Tibial artery (tissue), 4 donors: ENCODE measurements at places on chromosomes 1 and 21.

DNA sequence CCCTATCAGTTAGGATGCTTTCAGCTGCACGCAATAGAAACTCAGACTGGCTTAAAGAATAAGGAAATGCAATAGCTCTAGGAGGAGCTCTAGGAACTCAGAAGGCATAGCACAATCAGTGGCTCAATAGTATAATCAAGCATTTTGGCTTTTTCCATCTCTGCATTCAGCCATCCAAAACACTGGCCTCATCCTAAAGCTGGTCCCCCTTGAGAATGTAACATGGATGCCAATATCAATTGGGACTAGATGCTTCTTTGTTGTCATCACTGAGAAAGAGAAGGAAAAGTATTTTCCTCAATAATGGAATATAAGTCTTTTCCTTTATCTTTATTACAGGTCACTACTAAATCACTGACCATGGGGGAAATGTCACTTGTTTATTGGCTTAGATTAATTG is 509.5 kb downstream of the PLPP3 start:
- no peaks in the 10 kb centered on the region for H3K36me3 ChIP-seq
- H3K27ac ChIP-seq = peak overlapping the region; percentile 76
- peaks cover 72% of the 10 kb centered on the region for H3K4me1 ChIP-seq

DNA sequence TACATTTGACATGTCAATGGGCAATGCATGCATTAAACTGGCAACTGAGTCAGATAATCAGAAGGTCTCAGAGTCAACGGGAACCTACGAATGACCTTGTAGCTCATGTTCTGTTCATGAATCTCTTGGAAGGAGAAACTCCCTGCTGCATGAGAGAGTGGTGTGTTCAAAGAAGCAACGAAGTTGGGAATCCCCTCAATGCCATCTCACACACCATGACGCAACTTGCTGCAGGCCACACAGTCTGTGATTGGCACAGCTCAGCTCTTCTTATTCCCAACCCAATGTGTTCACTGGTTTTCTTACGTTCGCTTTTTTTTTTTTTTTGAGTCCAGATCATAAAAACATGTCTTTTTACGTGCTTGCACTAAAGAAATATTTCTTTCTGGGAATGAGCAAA is 53.5 kb upstream of the PRDM2 start:
- no peaks in the 10 kb centered on the region for H3K36me3 ChIP-seq
- no peak overlapping the region for H3K4me3 ChIP-seq
- no peaks in the 10 kb centered on the region for H3K27me3 ChIP-seq
- H3K4me1 ChIP-seq = no peaks in the 10 kb centered on the region

- no peak overlapping the region for H3K4me3 ChIP-seq
- H3K27me3 ChIP-seq = no peaks in the 10 kb centered on the region
- no peak overlapping the region for H3K27ac ChIP-seq
- no peak for DNase-seq
These were observed 36.5 kb upstream of the CD5L start for GRCh38 chr1:157878059-157878458.

DNA sequence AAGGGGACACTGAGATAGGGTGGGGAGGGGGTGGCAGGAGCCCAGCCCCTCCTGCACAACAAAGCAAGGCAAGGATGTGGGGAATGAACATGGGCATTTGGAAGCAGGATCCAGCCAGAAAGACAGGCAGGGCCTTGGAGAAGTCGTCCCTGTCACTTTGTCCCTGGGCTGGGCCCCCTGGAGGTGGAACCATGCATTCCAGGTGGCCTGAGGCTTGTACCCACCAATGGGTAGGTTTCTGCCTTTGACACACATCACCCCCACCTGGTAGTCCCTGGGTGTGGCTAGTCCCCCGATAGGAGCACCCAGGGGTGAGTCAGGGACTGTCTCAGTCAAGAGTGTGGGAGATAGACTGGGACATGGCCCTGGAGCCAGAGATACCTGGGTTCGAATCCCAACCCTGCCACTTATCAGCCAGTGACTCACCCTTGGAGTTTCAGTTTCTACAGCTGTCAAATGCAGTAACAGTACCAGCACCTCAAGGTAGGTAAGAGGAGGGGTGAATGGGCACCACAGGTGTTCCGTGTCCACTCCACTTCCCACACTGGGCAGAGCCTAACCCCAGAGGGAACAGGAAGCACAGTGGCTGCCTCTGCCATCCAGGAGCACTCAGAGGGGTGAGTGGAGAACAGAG is 10.0 kb downstream of the PLA2G2D start:
- H3K27me3 ChIP-seq = peaks cover 20% of the 10 kb centered on the region
- no peak overlapping the region for H3K4me3 ChIP-seq
- H3K4me1 ChIP-seq = no peaks in the 10 kb centered on the region
- no peak overlapping the region for H3K27ac ChIP-seq
- no peaks in the 10 kb centered on the region for H3K36me3 ChIP-seq
- DNase-seq = no peak

DNA sequence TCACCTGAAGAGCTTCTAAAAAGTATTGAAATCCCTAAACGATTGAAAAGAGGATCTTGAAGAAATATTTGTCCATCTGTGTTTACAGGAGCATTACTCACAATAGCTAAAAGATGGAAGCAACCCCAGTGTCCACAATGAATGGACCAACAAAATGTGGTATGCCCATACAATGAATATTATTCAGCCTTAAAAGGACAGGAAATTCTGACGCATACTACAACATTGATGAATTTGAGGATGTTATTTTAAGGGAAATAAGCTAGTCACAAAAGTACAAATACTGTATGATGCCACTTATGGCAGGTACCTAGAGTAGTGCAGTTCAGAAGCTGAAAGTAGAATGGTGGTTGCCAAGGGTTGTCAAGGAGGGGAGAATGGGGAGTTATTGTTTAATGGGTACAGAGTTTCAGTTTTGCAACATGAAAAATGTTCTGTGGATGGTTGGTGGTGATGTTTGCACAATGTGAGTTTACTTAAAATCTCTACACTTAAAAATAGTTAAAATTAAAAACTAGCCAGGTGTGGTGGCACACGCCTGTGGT is 37.1 kb upstream of the GADD45A start:
- no peak for DNase-seq
- H3K27me3 ChIP-seq = no peaks in the 10 kb centered on the region

DNA sequence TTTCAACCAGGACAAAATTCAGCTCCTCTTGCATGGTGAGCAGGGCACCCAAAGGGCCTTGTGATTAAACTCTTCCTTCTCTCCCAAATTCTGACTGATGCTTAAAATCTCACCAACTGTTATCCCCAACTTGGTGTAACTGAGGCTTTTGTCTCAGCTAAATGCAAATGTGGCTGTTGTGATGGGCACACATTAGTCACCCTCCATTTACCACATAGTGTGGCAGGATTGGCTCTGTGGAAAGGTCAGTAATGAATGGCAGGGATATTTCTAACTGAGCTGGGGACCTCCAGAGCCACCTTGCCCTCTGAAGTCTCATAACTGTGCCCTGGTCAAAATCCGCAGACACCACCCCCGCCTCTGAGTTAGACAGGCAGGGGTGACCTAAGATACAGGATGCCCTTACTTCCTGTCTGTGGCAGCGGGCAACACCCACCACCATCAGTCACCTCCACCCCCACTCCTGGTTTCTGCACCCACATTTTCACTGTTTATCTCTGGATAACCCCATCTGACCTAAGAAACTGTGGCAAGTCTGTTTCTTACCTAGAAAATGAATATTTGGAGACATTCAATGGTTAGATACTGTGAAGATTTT is 25.4 kb upstream of the RGS16 start:
- no peak overlapping the region for H3K27ac ChIP-seq
- H3K36me3 ChIP-seq = no peaks in the 10 kb centered on the region
- no peak for DNase-seq
